ENCODE measurements at places on chromosomes 3 and 15. TPM values are rescaled to one million over a fixed set of nuclear protein-coding genes. Genes with fewer than 3 reads are reported as not detected.

The TPM1 gene
- 3,832 TPM for total RNA-seq

DNA sequence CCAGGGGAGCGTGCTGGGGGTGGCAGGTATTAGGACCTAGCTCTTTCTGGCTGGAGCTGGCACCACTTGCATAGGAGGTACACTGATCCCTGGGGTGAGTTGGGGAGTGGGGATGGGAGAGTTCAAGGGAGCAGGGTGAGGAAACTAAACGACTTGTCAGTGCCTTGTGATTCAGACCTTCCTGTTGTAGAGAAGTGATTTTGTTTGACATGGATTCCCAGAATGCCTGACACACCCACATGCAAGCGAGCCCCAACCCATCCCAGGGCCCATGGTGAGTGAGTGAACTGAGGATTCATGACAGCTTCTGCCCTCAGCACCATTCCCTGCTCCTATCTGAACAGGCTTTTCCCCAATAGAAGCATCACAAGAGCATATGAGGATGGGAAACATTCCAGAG, 15.6 kb upstream of the UBE2Q2 start:
- no peaks in the 10 kb centered on the region for H3K36me3 ChIP-seq
- no peaks in the 10 kb centered on the region for H3K27me3 ChIP-seq
- no peaks in the 10 kb centered on the region for H3K4me1 ChIP-seq
- no peak overlapping the region for H3K27ac ChIP-seq

DNA sequence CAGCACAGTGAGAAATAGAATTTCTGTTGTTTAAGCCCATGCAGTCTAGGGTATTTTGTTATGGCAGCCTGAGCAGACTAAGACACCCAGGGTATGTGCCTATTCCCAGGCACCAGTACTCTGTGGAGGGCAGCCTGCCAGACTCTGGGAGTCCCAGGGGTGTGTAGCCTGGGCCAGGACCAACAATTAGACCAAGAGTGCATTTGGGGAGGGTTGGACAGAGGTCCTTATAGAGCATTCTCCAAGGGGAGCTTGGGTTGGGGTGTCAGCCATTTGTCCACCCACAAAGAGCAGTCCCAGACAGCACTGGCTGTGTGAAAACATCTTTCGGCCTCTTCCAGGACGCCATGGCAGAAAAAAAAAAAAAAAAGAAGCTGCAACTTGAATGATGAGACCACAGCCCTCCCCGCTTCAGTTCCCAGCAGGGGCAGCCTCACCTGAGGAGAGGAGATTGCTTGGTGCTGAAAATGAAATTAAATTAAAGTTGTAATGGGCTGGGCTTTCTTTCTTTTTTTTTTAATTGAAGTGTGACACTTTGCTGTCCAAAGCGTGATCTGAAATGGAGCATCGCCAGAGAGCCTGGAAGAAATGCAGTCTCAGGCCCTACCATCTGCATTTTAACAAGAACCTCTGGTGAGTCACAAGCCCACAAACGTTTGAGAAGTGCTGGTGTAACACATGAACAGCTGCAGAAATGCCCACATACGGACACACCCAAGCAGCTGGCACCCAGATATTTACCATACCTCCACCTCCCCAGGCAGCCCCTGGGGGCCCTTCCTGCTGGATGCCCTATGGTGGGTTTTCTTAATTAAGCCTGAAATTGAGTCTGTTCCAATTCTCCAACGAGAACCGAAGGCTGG, 21.3 kb upstream of the CAV3 start:
- no peak overlapping the region for H3K27ac ChIP-seq
- H3K4me1 ChIP-seq: no peaks in the 10 kb centered on the region
- no peaks in the 10 kb centered on the region for H3K27me3 ChIP-seq
- no peak overlapping the region for H3K4me3 ChIP-seq
- DNase-seq: no peak
- no peaks in the 10 kb centered on the region for H3K36me3 ChIP-seq

DNA sequence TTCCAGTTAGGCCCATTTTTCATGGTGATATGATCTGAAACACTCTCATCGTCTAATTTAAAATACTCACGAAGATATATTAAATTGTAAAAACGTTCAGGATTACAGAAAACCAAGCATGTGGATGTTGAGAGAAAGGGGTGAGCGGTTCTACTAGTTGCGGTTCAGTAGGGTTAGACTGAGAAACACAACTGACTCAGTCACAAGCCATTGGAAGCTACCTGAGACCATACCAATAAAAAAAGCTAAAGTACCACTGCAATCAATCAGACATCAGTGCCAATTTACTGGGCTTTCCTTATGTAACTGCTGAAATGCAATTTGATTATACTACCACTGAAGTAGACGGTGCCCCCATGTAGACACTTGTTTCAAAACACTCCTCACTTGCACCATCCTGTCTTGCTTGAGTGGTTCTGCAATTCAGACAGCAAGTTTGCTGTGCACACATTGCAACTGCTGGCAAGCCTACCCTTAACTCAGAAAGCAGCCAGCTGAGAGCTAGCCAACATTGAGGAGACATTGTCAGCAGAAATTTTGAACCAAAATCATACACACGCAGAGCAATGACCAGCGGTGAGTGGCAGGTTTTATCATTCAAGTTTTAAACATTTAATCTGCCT, 368.7 kb upstream of the ARHGEF26 start:
- no peaks in the 10 kb centered on the region for H3K27me3 ChIP-seq
- no peak overlapping the region for H3K4me3 ChIP-seq
- peaks cover 43% of the 10 kb centered on the region for H3K4me1 ChIP-seq
- no peaks in the 10 kb centered on the region for H3K36me3 ChIP-seq

GRCh38 chr3:159911664-159912037, 77.0 kb upstream of the IL12A start:
- no peak for DNase-seq
- no peaks in the 10 kb centered on the region for H3K27me3 ChIP-seq
- no peak overlapping the region for H3K27ac ChIP-seq
- H3K36me3 ChIP-seq: no peaks in the 10 kb centered on the region
- peak overlapping the region; percentile 22 for H3K4me3 ChIP-seq
- no peaks in the 10 kb centered on the region for H3K4me1 ChIP-seq

- no peaks in the 10 kb centered on the region for H3K4me1 ChIP-seq
- no peaks in the 10 kb centered on the region for H3K27me3 ChIP-seq
- no peak overlapping the region for H3K4me3 ChIP-seq
- H3K36me3 ChIP-seq: no peaks in the 10 kb centered on the region
- DNase-seq: no peak
Measured at GRCh38 chr3:60238550-60238949, 1012.7 kb downstream of the FHIT start.

DNA sequence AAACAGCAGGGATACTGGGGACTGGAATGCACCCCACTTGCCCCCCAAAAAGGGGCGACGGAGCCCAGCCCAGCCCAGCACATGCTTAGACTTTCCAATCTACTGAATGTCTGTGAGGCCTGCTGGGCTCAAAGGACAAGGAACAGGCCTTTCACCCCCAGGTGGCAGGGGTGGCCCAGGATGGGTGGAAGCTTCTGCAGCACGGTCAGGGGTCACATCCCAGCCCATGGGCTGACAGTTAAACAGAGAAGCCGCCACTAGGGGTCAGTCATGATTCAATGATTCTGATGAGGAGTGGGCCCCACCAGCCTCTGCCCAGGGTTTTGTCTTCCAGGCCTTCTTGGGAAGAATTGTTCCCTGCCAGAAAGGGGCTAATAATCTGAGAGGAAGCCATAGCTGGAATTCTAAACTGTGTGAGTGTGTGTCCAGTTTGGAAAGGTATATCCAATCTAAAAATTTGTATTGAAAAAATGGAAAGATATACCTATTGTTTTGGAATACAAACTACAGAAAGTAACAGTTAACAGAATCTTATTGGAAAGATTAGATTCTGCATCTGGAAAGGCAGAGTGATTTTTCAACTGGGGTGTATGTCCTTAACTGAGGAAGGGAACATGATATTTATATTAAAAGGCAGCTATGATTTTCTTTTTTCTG, 2.2 kb downstream of the CHRNB4 start:
- H3K27ac ChIP-seq: no peak overlapping the region
- DNase-seq: no peak
- H3K27me3 ChIP-seq: peaks cover 4% of the 10 kb centered on the region
- no peak overlapping the region for H3K4me3 ChIP-seq
- no peaks in the 10 kb centered on the region for H3K36me3 ChIP-seq

The CLDN18 gene
- not detected for total RNA-seq

Measured in sigmoid colon (tissue), 7 donors.